ENCODE measurements at places on chromosomes 12 and 14.

DNA sequence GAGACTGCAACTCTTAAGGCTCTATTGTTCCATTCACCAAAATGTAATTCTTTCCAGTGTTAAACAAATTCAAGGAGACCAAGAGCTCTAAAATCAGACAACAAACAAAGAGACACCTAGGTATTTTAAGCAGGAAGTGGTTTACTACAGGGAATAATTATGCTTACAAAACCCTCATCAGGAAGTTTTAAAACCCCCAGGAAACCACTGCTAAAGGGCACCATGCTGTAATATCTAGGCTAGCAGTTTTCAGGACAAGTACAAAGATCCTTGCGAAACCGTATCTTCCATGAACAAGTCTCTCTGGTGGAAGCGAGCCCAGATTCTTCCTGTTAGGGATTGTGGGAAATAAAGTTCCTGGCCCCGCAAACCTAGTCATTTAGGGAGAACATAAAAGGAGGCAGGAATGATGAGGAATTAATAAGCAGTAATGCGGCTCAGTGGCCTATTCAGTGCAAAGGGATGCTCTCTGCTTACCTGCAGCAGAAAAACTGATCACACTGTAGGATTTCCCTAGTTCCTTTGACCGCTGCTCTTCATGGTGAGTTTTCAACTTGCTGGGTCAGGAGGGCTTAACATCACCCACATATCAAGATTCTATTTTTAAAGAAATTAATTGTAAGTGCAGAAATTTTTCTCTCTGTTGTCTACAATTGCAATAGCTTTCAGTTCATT is 42.8 kb downstream of the ACSM4 start:
- no peak for DNase-seq

DNA sequence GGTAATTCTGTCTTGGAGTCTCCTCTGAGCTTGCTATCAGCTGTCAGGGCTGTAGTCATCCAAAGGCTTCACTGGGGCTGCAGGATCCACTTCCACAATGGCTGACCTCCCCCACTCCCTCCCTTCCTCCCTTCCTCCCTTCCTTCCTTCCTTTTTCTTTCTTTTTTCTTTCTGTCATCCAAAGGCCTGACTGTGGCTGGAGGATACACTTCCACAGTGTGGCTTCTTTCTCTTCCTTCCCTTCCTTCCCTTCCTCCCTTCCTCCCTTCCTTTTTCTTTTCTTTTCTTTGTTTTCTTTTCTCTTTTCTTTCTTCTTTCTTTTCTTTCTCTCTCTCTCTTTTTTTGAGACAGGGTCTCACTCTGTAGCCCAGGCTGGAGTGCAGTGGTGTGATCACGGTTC is 30.6 kb downstream of the ARF6 start:
- no peak for DNase-seq

DNA sequence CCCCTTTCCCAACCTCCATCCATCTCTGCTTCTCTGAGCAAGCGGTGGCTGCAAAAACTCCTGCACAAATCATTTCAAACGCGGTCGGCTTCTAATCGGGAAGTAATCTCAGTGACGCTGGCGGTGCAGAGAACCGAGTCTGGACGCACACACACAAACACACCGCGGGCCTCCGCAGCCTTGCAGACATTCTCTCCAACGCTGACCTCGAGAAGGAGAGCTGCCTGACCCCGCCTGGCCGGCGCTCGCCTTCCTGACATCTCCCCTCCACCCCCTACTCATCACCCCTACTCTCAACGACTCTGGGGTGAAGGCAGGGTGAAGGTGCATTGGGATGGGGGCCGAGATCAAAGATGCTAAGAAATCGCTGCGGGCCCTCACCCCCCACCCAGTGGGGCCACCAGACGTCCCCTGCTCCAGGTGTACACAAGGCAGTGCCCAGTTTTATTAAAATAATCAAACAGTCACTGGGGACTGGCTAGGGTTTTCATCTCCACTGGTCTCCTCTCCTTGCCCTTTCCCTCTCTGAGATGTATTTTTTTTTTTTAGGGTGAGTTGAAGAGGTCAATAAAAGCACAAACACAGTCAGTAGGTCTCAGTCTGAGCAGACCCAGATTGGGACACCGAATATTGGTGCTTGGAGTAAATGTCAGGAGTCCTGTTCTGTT is 506 bp upstream of the TBX5 start:
- no peak for DNase-seq

- DNase-seq = no peak
Measured at GRCh38 chr12:57621497-57622292, 10.5 kb downstream of the ARHGEF25 start.

DNA sequence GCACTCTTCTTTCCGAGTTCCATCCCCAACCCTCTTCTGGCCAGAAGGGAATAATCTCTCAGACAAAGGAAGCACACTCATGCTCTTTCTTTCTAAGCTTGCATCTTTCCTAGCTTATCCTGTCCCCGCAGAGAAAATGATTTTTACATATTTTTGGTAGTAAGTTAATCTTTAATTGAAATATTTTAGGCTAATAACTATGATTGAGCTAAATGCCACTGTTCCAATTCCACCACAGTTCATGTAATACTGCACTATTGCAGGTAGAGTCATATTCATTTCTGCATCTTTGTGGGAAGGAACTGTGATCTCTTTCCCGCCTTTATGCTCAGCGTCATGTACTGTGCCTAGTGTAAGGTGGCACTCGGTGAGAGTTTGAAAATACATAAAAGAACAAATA is 158.9 kb upstream of the FOXG1 start:
- DNase-seq = no peak
